ENCODE measurements at places on chromosomes 7 and 10. TPM values are rescaled to one million over a fixed set of nuclear protein-coding genes. Genes with fewer than 3 reads are reported as not detected.

- DNase-seq: no peak
These were observed 70.3 kb downstream of the KIF20B start for GRCh38 chr10:89771684-89772083.

- DNase-seq: no peak
These were observed 384.5 kb downstream of the KCNMA1 start for GRCh38 chr10:77253147-77253545.

DNA sequence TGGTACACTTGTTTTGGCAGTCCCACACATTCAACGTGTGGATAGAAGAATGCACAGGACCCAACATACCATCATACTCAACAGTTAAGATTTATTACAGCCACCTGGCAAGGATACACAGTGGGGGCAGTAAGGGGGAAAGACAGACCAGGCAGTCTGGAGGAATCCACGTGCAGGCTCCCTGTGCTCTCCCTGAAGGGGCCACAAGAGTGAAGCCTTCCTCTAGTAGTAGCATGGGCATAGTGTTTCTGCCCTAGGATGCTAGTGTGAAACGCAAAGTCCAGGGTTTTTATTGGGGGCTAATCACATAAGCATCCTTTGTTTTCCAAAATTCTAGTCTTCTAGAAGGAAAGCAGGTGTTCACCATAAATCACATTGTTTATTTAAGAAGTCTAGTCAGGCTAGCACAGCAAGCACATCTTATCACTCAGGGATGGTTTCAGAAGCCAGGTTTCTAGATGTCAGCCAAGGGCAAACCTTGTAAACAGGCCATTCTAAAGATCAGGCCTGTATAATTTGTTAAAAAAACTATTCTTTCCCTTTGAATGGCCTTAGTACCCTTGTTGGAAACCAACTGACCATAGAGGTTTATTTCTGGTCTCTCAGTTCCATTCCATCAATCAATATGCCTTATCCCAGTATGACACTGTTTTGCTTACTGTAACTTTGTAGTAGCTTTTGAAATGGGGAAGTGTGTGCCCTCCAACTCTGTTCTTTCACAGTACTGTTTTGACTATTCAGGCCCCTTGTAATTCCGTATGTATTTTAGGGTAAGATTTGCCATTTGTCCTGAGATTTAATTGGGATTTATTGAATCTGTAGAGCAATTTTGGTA, 12.4 kb upstream of the TFAM start:
- DNase-seq: no peak

DNA sequence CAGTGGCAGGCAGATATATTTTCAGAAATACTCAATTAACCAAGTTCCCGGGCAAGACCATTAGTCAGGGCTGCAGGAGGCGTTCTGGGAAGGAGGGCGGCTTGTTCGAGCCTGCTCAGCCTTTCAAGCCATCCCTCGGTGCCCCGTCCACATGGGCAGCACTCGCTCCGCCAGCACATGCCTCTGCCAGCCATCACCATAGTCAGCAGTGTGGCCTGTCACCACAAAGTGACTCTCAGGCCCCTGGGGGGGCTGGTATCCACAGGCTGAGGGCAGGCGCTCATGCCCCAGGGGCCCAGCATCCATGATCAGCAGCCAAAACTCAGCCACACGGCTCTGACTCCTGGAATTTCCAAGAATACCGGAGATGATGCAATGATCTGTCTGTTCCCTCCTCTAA, 81.9 kb downstream of the CHST15 start:
- no peak for DNase-seq

GRCh38 chr10:101351017-101351416, 2.9 kb upstream of the BTRC start:
- no peak for DNase-seq

- no peak for DNase-seq
These were observed 200.1 kb downstream of the CCDC3 start for GRCh38 chr10:12801214-12802087.

DNA sequence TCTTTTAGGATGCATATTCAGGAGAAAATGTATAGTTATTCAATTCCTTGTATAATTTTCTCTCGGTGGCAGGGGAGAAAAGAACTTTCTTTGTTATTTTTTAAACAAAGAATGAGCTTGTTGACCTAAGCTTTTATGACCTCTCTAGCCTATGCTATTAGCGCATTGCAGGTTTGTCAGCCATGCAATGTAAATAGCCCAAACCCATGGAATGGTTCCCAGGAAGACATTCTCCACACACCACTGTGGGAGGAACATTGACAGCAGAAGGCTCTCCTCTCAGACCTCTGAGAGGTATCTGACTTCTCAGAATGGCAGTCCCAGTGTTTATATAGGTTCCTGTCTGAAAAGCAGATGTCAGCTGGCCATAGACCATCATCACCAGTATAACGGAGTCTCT, 19.6 kb upstream of the AGBL3 start:
- DNase-seq: no peak

- no peak for DNase-seq
These were observed 48.4 kb downstream of the MDFIC start for GRCh38 chr7:114970308-114970707.

Gene STEAP4
- 0.10 TPM for total RNA-seq

Gene COL28A1
- total RNA-seq: not detected

Gene PLA2G12B
- total RNA-seq: not detected

Gene ELFN1
- total RNA-seq: 39.0 TPM

Gene LHFPL3
- not detected for total RNA-seq

Gene HOXA2
- total RNA-seq: 2.9 TPM

Gene SPDYE2
- total RNA-seq: not detected

Measured in Panc1 (cell line).